Hematopoietic multipotent progenitor cell treated with erythropoietin and hydrocortisone succinate and interleukin-3 and kit ligand, for 8 days (in vitro differentiated cells): ENCODE measurements at places on chromosomes 1 and 21.

DNA sequence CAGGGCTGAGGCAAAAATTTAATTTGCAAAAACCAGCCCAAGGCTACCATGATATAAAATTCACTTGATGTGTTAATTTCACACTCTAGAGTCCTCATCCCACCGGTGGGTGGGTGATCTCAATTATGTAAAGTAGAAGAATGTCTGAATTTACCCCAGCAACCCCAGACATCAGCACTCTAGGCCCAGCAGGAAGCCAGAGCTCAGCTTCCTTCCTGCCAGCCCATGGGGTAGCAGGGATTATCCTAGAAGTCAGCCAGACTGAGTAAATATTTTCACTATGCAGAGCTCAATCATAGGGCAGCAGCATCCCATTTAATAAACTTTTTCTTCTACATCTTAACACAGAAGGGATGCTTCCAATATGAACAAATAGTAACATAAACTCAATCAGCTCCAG is 71.0 kb downstream of the SIPA1L2 start:
- DNase-seq: no peak

- DNase-seq: peak; percentile 72
Observed at GRCh38 chr1:205631010-205631767, 622 bp downstream of the ELK4 start.

- DNase-seq: no peak
Observed at GRCh38 chr1:36554323-36554628, 71.6 kb upstream of the CSF3R start.

GRCh38 chr1:23422241-23422877 is 2.2 kb downstream of the TCEA3 start:
- peak; percentile 88 for DNase-seq

GRCh38 chr1:109017134-109017533 is 24.8 kb downstream of the WDR47 start:
- no peak for DNase-seq

GRCh38 chr1:204112876-204113730 is 38.7 kb downstream of the ETNK2 start:
- DNase-seq: no peak

- DNase-seq: no peak
Observed at GRCh38 chr1:31371121-31371959, 1.5 kb downstream of the FABP3 start.

GRCh38 chr21:44521928-44522752 is 17.9 kb downstream of the KRTAP10-1 start:
- no peak for DNase-seq
